ENCODE measurements at places on chromosomes 3 and 15.

- peak; percentile 15 for DNase-seq
Observed at GRCh38 chr3:117322866-117323265, 613.3 kb downstream of the TUSC7 start.

GRCh38 chr15:26632500-26632899 lies 140.4 kb downstream of the GABRB3 start:
- DNase-seq = no peak

GRCh38 chr3:125634336-125634950 lies 39.1 kb upstream of the OSBPL11 start:
- no peak for DNase-seq

DNA sequence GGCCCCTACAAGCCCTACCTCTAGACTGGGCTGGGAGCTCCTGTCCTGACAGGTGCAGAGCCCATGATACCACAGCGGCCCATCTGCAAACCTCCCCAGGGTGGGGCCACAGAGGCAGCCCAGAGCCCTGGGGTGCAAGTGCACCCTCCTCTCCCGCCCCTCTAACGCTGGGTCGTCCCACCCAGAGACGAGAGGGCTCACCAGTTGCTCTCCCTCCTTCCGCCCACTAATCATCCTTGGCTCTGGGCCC lies 742 bp downstream of the TNK2 start:
- no peak for DNase-seq

GRCh38 chr15:101532865-101533264 lies 43.4 kb upstream of the PCSK6 start:
- DNase-seq = no peak

- DNase-seq = no peak
Observed at GRCh38 chr3:1036207-1036826, 56.5 kb upstream of the CNTN6 start.

- DNase-seq = no peak
Observed at GRCh38 chr3:143132246-143132980, 12.8 kb downstream of the CHST2 start.

GRCh38 chr15:50066202-50066601 lies 52.8 kb downstream of the ATP8B4 start:
- DNase-seq = no peak

DNA sequence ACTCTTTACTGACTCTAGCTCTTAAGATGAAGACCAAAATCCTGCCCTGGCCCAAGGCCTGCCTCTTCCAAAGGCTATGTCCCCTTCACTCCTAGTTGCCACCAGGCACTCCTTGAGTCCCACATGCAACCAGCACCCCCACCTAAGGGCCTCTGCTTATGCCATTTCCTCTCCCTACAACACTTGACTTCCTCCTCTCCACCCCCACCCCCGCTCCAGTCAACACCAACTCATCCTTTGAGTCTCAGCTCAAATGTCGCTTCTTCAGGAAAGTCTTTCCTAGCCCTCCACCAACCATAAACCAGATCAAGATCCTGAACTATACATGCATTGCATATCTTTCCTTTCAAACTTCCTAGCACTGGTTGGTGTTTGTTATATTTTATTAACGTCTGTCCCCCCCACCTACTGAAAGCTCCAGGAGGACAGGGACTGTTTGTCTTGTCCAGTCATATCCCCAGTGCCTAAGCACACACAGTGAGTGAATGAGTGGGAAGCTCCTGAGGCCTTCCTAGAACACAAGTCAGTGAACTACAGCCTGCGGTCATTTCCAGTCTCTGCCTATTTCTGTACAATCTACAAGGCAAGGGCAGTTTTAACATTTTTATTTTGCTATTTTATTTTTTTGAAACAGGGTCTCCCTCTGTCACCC lies 7.3 kb downstream of the TBC1D2B start:
- DNase-seq = no peak

DNA sequence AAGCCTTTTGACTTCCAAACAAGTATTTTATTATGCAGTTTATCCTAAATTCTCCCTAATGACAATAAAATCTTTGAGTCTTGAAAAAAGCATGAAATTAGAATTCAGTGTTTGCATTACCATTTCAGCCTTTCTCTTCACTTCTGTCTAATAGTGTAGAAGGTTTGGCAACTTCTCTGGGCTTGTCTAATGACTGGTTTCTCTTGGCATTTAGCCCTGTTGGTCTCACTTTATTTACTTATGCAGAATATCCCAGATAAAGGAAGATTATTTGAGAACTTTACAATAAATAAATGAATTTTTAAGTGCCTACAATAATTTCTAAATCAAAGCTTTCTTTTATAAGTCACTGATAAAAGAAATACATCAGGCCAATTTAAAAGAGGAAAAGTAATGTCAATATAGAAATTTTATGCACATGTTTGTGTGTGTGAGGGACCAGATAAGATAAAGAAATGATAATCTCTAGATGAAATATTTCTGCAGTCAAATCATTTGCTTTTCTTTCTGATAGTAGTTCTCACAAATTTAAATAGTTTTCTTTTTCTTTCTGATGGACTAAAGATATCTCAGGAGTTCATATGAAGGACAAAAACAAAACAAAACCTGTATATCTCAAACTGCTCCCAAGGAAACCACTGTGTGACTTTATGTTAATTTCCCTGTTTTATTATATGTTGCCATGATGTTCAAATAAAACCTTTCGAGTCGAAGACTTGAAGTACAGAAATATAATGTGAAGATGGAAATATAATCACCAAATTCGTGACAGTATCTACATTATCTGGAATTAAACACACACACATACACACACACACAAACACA lies 533.1 kb upstream of the CBLB start:
- DNase-seq = no peak

DNA sequence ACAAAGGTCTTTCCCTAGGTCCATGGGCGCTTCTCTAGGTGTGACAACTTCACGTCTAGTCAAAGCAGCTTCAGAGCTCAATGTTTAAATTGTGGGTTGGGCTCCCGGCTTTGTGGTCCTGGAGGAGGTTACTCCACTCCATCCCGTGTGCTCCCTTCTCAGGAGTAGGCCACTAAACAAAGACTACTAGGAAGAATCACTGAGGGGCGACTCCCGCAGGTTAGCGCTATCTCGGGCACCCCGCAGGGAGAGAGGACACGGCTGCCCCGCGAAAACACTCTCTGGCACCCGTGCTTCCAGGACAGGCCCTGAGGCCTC lies 500 bp downstream of the PARP6 start:
- peak; percentile 43 for DNase-seq

DNA sequence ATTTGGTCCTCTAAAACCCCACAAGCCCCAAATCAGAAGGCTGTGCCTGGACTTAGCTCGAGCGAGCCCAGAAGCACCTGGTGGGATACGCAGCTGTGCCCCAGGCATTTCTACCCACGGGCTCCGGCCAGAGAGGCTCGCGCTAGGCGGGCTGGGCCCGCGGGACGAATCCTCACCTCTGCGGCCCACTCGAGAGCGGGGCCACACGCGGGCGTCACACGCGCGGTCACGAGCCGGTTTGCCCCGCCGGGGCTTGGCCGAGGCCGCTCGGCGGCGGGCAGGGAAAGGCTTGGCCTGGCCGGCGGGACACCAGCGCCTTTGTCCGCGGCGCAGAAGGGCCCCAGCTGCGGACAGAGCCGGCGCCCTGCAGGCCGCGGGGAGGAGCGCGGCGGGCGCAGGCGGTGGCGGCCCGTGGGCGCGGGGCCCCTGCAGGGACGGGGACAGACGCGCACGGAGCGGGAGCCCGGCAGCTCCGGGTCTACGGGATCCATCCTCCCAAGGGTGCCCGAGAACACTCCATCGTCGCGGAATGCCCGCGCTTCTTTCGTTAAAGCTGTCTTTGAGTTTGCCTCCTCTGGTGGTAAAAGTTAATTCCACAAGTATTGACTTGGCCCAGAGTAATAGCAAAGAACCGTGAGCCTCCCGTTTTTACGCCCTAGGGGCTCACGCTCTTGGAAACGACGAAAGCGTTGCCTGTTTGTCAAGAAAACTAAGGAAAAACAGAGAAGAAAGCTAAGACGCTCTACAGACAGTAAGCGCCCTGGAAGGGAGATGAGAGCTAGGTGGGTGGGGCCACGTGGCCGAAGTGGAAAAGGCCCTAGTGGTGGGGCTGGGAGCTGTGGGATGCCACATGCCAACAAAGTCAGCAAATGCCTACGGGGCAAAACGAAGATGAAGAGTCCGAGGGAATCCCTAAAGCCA lies 26.4 kb downstream of the TYRO3 start:
- DNase-seq = peak; percentile 42

DNA sequence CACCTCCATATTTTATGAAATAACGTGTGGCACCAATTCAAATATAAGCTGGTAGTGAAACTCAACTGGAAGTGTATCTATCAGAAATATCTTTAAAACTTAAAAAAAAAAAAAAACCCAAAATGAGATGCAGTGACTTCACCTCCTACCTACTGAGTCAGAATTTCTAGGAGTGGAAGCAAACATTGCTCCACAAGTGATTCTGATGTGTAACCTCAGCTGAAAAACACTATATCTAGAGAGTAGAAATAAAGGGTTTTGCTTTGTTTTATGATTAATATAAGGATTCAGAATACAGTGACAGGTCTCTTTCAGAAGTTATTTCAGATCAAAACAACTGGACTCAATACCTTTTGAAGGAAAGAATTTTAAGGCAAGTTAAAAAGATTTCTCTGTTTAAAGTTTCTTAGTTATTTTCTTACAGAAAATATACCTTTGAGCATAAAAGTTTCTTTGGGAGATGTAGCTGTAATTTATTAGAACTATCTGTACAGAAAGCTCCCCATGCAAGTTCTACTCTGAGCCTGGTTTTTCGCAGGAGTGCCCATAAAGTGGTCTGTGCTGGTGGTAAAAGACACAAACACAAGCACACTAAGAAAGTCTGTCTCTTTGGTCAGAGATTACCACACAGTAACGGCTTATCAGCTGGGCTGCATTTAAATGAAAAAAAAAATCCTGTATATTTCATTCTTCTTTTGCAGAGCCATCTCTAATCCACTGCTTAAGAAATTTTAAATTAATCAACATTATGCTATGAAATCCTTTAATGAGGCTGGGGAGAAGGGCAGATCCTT lies 59.9 kb upstream of the PPIB start:
- DNase-seq = no peak
